ENCODE measurements at places on chromosomes 1 and 21. TPM values are rescaled to one million over a fixed set of nuclear protein-coding genes. Genes with fewer than 3 reads are reported as not detected.

SMIM1 gene
- total RNA-seq = 2.5 TPM

C1orf115 gene
- total RNA-seq = 0.76 TPM

KRTAP19-7 gene
- total RNA-seq = not detected

TEDDM1 gene
- total RNA-seq = not detected

RGS16 gene
- 49.8 TPM for total RNA-seq

TAS1R1 gene
- total RNA-seq = not detected

SYT11 gene
- 25.1 TPM for total RNA-seq

MTARC1 gene
- total RNA-seq = not detected

GRCh38 chr21:16554503-16554902 lies 824.7 kb downstream of the USP25 start:
- no peak overlapping the region for H3K4me3 ChIP-seq
- no peaks in the 10 kb centered on the region for H3K36me3 ChIP-seq
- no peaks in the 10 kb centered on the region for H3K27me3 ChIP-seq
- DNase-seq = no peak

DNA sequence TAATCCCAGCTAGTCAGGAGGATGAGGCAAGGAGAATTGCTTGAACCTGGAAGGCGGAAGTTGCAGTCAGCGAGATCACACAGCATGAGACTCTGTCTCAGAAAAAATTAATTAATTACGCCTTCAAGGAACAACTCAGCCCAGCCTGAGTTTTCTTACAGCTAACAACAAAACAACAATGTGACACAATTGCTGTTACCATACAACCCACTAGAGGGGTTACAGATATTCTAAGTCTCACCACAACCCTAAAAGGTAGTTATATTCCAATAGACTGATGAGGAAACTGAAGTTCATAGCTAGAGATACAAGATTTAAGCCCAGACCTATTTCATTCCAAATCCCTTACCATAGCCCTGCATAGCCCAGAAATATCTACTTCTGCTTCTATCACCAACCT lies 2.9 kb upstream of the LRRC8C start:
- no peak for DNase-seq
- H3K4me1 ChIP-seq = peaks cover 72% of the 10 kb centered on the region
- no peaks in the 10 kb centered on the region for H3K27me3 ChIP-seq
- H3K36me3 ChIP-seq = peaks cover 24% of the 10 kb centered on the region
- peak overlapping the region; percentile 34 for H3K4me3 ChIP-seq

GRCh38 chr1:116408803-116409720 lies 36.0 kb downstream of the ATP1A1 start:
- DNase-seq = no peak
- H3K36me3 ChIP-seq = peaks cover 30% of the 10 kb centered on the region
- H3K27ac ChIP-seq = no peak overlapping the region

GRCh38 chr1:9822897-9823692 lies 670 bp downstream of the CLSTN1 start:
- H3K4me3 ChIP-seq = peak overlapping the region; percentile 94
- no peaks in the 10 kb centered on the region for H3K27me3 ChIP-seq
- peak; percentile 56 for DNase-seq

- no peak for DNase-seq
- no peak overlapping the region for H3K4me3 ChIP-seq
- H3K36me3 ChIP-seq = peaks cover 19% of the 10 kb centered on the region
- H3K27ac ChIP-seq = no peak overlapping the region
Measured at GRCh38 chr1:39872698-39873097, 10.6 kb downstream of the TRIT1 start.

DNA sequence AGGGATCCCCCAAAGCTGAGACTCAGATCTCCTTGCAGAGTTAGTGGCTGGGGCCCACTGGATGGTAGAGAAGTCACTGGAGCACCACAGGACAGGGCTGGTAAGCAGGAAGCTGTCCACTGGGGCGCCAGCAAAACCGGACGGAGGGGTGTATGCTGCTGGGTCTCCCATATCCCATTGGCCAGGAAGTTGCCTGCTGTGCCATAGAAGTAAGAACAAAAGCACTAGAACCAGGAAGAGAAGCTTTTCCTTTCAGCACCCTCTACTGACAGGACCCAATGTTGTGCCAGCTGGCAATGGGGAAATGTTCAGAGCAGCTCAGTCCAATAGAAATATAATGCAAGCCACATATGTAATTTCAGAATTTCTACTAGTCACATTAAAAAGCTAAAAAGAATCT lies 146.6 kb downstream of the SPATA46 start:
- no peaks in the 10 kb centered on the region for H3K36me3 ChIP-seq
- no peaks in the 10 kb centered on the region for H3K4me1 ChIP-seq
- H3K4me3 ChIP-seq = no peak overlapping the region
- H3K27me3 ChIP-seq = peaks cover 14% of the 10 kb centered on the region
- DNase-seq = no peak
- no peak overlapping the region for H3K27ac ChIP-seq

DNA sequence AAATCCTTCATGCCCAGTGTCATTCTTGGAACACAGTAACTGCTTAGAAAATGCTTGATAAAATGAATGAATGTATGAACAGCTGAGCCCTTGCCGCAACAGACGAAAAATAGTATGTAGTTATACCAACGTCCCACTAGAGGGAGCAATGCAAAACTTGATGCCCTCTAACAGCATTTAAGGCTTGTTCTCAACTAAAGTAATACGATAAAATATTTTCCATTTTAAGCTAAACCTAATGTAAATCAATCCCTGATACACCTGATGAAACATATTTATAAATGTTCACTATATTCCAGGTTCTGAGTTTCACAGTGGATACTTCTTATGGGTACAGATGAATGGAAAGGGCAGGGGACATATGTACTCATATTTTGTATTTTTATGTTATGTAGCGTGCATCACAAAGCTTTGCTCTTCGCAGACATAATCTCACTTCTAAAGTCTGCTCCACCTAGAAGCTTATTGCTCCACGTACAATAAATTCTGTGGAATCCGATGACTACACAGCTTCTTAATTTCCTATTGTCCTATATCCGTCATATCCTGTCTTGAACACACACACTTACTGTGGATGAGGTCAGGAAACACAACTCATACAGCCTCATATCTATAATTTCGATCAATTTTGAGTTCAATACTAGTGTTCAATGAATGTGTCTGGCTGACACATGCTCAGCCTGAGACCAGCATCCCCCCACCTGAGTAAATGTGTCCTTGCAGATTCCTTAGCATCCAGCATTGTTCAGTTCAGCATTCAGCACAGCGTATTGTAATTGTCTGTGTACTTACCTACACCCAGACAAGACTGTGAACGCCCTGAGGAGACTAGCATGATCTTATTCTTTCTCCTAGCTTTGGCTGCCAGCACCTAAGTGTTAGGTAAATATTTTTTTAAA lies 4.4 kb upstream of the UTP25 start:
- H3K36me3 ChIP-seq = no peaks in the 10 kb centered on the region
- DNase-seq = peak; percentile 22
- H3K27me3 ChIP-seq = peaks cover 18% of the 10 kb centered on the region
- no peak overlapping the region for H3K4me3 ChIP-seq
- peaks cover 18% of the 10 kb centered on the region for H3K4me1 ChIP-seq

GRCh38 chr1:110053552-110054428 lies 16.7 kb downstream of the ALX3 start:
- peaks cover 46% of the 10 kb centered on the region for H3K36me3 ChIP-seq
- H3K27me3 ChIP-seq = no peaks in the 10 kb centered on the region
- H3K4me3 ChIP-seq = no peak overlapping the region
- peak; percentile 79 for DNase-seq

GRCh38 chr21:9763306-9763705 lies 758.1 kb upstream of the TPTE start:
- no peaks in the 10 kb centered on the region for H3K27me3 ChIP-seq
- no peaks in the 10 kb centered on the region for H3K4me1 ChIP-seq
- no peak overlapping the region for H3K27ac ChIP-seq

DNA sequence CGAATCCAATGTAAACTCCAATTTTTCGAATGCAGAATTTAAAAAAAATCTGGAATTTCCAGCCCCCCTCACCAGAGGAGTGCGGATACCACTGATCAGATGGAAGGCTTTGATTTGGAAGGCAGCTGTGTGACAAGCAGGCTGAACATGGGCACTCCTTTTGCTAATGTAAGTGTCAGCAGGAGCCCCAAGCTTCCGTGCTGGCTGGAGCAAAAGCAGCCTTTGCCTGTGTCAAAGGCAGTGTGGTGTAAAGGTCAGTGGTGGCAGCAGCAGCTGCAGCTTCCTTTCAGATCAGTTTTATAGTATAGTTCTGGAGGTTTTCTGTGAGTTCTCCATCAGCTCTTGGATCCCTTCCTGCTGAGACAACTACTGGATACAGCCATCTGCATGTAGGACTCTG lies 259.9 kb downstream of the CTH start:
- H3K4me1 ChIP-seq = no peaks in the 10 kb centered on the region
- no peak overlapping the region for H3K4me3 ChIP-seq
- H3K27me3 ChIP-seq = peaks cover 2% of the 10 kb centered on the region

GRCh38 chr1:175673371-175674150 lies 69.8 kb downstream of the TNR start:
- H3K27me3 ChIP-seq = peaks cover 4% of the 10 kb centered on the region

DNA sequence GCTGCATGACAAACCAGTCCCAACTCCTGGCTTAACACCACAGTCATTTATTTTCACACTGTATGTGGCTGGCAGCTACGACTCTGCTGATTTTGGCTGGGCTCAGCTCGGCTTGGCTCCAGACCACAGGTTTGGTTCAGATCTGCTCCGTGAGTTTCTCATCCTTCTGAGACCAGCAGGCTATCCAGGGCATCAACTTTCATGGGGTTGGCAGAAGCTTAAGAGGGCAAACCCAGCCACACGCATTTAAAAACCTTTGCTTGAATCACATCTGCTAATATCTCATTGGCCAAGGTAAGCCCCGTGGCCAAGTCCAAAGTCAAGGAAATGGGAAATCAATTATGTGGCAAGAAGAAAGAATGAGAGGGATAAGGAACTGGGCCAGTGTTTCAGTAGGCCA lies 574.2 kb downstream of the MATN1 start:
- DNase-seq = no peak
- no peaks in the 10 kb centered on the region for H3K4me1 ChIP-seq
- no peaks in the 10 kb centered on the region for H3K36me3 ChIP-seq

DNA sequence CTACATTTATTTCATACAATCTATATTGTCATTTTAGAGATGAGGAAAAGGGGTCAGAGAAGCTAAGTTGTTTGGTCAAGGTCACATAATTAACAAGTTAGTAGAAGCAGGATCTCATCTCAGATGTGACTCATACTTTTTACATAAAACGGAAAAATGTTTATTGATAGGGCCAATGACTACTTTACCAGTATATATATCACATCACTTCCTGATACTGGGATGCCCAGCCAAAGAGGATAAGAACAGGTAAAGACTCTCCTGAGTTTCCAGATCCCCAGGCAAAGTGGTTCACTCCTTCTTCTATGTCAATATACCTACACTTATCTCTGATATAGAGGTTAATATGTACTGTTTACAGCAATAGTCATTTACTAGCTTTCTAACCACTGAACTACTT lies 21.0 kb downstream of the YIPF1 start:
- peak overlapping the region; percentile 13 for H3K27ac ChIP-seq
- no peaks in the 10 kb centered on the region for H3K27me3 ChIP-seq
- H3K4me3 ChIP-seq = no peak overlapping the region
- no peaks in the 10 kb centered on the region for H3K4me1 ChIP-seq
- H3K36me3 ChIP-seq = peaks cover 29% of the 10 kb centered on the region

DNA sequence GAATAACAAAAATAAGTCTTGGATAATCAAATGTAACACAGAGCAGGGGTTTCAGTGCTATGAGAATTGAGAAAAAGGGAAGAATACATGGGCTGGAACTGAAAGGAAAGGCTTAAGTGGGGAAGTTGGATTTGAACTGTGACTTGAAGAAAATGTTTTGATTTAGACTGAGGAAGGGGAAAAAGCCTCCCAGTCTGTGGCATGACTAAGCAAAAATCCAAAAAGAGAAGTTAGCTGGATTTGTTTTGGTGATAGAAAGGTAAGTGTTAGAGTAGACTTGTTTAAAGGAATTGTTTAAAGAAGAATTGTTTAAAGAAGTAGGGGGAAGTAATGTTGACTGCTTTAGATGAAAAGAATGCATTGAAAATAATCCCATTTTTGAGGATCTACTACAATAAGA lies 46.0 kb downstream of the KCNK2 start:
- H3K27ac ChIP-seq = no peak overlapping the region
- no peak overlapping the region for H3K4me3 ChIP-seq
- H3K27me3 ChIP-seq = peaks cover 2% of the 10 kb centered on the region
- no peak for DNase-seq
- no peaks in the 10 kb centered on the region for H3K36me3 ChIP-seq
- no peaks in the 10 kb centered on the region for H3K4me1 ChIP-seq

GRCh38 chr1:91797164-91797563 lies 88.8 kb downstream of the TGFBR3 start:
- H3K27ac ChIP-seq = no peak overlapping the region
- H3K36me3 ChIP-seq = peaks cover 20% of the 10 kb centered on the region
- no peak overlapping the region for H3K4me3 ChIP-seq
- no peak for DNase-seq
- peaks cover 14% of the 10 kb centered on the region for H3K4me1 ChIP-seq

DNA sequence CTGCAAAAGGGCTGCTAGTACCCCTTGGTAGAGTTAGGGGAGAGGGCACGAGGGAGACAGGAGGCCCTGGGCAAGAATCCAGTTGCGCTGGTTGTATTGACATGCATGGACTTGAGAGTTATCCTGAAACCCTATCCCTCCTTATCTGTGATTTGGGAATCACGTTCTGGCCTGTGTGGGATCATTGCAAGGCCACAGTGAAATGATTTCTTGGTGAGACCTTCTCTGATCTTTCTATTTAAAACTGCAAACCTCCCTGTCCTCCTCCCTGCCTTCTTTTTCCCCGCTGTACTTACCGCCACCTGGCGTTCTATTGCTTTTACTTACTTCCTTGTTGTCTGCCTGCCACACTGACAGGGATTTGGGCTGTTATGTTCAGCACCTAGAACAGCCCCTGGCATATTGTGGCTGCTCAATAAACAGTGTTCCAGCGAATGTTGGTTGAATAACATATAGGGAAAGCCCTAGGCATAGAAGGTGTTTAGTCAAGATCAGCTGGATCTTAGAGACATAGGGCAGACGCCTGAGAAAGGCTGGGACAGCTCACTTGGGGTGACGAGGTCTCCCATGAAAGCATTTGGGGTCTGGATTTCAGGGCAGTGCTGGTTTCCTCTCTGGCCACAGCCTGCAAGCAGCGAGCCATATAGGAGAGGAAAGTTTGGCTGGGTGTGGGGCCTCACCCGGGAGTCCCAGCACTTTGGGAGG lies 25.6 kb downstream of the ALPL start:
- H3K27ac ChIP-seq = no peak overlapping the region
- no peaks in the 10 kb centered on the region for H3K4me1 ChIP-seq
- H3K4me3 ChIP-seq = no peak overlapping the region
- no peaks in the 10 kb centered on the region for H3K36me3 ChIP-seq
- DNase-seq = no peak

- no peak overlapping the region for H3K27ac ChIP-seq
- DNase-seq = no peak
- no peaks in the 10 kb centered on the region for H3K4me1 ChIP-seq
- peaks cover 9% of the 10 kb centered on the region for H3K27me3 ChIP-seq
Measured at GRCh38 chr1:170721621-170722020, 57.7 kb downstream of the PRRX1 start.

DNA sequence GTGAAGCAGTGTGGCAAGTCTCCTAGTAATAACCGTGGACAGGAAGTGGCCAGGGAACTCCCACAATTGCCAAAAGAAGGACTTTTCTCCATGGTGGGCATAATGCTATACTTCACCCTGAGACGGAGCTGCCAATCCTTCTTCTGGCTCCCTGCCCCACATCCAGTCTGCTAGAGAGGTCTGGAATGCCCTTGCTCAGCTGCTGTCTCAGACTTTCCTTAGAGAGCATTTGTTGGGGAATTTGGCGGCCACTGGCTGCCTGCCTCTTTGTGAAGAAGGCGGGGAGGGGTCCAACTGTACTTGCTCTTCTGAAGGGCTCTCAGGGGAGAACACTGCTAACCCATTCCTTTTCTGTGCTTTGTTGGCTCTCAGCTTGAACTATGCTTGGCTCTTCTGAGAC lies 123.7 kb upstream of the EDN2 start:
- DNase-seq = no peak
- H3K4me3 ChIP-seq = no peak overlapping the region
- H3K4me1 ChIP-seq = peaks cover 26% of the 10 kb centered on the region
- H3K27me3 ChIP-seq = no peaks in the 10 kb centered on the region
- no peak overlapping the region for H3K27ac ChIP-seq
- peaks cover 24% of the 10 kb centered on the region for H3K36me3 ChIP-seq

Data from activated CD4-positive, alpha-beta memory T cell treated with anti-CD3 and anti-CD28 coated beads for 36 hours (primary cell).